Glutamatergic neuron (in vitro differentiated cells): ENCODE measurements at places on chromosomes 2 and 18. TPM values are rescaled to one million over a fixed set of nuclear protein-coding genes. Genes with fewer than 3 reads are reported as not detected.

LINC00305 gene
- not detected for total RNA-seq

C2orf92 gene
- total RNA-seq, result 19.6 TPM

EN1 gene
- 0.39 TPM for total RNA-seq

C2orf78 gene
- total RNA-seq, result not detected

- no peaks in the 10 kb centered on the region for H3K27me3 ChIP-seq
- DNase-seq, result no peak
- H3K27ac ChIP-seq, result no peak overlapping the region
- H3K4me1 ChIP-seq, result no peaks in the 10 kb centered on the region
- H3K4me3 ChIP-seq, result no peak overlapping the region
- H3K36me3 ChIP-seq, result no peaks in the 10 kb centered on the region
Observed at GRCh38 chr2:124258140-124258880, 233.2 kb downstream of the CNTNAP5 start.

GRCh38 chr2:70496819-70497218, 56.8 kb downstream of the TGFA start:
- peaks cover 3% of the 10 kb centered on the region for H3K4me1 ChIP-seq
- no peaks in the 10 kb centered on the region for H3K36me3 ChIP-seq
- H3K4me3 ChIP-seq, result no peak overlapping the region
- no peak overlapping the region for H3K27ac ChIP-seq
- no peaks in the 10 kb centered on the region for H3K27me3 ChIP-seq

GRCh38 chr2:206002440-206002839, 83.5 kb downstream of the INO80D start:
- DNase-seq, result no peak
- no peaks in the 10 kb centered on the region for H3K36me3 ChIP-seq
- H3K27me3 ChIP-seq, result no peaks in the 10 kb centered on the region
- H3K4me1 ChIP-seq, result no peaks in the 10 kb centered on the region

GRCh38 chr2:188693111-188693510, 281.1 kb upstream of the COL3A1 start:
- H3K4me3 ChIP-seq, result no peak overlapping the region
- no peaks in the 10 kb centered on the region for H3K4me1 ChIP-seq
- no peaks in the 10 kb centered on the region for H3K36me3 ChIP-seq
- no peak overlapping the region for H3K27ac ChIP-seq
- H3K27me3 ChIP-seq, result no peaks in the 10 kb centered on the region

GRCh38 chr18:54910161-54910919, 48.9 kb downstream of the CCDC68 start:
- no peak overlapping the region for H3K4me3 ChIP-seq
- H3K36me3 ChIP-seq, result no peaks in the 10 kb centered on the region
- H3K27ac ChIP-seq, result no peak overlapping the region
- H3K4me1 ChIP-seq, result peaks cover 3% of the 10 kb centered on the region
- no peaks in the 10 kb centered on the region for H3K27me3 ChIP-seq

DNA sequence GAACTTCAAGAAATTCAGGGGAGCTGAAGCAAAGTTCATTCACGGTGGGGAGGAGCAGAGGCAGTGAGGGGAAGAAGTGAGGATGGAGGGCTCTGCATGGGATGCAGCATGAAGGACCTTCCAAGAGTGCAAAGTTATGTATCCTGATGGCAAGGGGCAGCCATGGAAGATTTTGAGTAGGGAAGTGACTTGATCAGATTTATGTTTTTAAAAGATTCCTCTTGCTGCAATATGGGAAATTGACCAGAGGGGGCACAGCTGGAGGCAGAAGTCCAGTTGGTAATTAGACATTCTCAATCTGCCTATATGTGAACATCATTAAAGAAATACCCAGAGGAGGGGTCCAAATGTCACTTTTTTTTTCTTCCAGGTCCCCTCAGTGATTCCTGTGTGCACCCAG, 21.5 kb upstream of the ANXA4 start:
- H3K36me3 ChIP-seq, result no peaks in the 10 kb centered on the region
- no peak overlapping the region for H3K4me3 ChIP-seq
- H3K27me3 ChIP-seq, result peaks cover 2% of the 10 kb centered on the region
- no peak for DNase-seq

GRCh38 chr2:54672590-54673456, 50.6 kb upstream of the EML6 start:
- DNase-seq, result no peak
- H3K4me3 ChIP-seq, result no peak overlapping the region
- peaks cover 7% of the 10 kb centered on the region for H3K36me3 ChIP-seq
- peaks cover 3% of the 10 kb centered on the region for H3K27me3 ChIP-seq

DNA sequence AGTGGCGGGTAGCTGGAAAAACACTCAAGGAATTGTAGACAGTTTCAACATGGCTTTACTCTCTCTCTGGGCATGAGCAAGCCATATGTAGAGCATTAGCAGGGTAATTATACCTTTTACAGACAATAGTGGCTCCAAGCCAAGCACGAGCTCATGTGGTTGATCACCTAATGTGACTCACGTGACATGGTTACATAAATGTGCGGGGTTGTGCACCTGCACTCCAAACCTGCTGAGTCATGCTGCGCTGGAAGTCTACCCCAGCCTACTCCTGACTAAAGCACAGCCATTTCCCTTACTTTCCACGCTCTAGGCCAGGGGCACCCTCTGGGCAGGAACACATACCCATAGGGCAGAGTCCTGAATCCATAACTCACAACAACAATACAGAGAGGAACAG, 232.8 kb downstream of the MBD5 start:
- H3K36me3 ChIP-seq, result peaks cover 33% of the 10 kb centered on the region
- no peak overlapping the region for H3K27ac ChIP-seq
- no peak for DNase-seq

DNA sequence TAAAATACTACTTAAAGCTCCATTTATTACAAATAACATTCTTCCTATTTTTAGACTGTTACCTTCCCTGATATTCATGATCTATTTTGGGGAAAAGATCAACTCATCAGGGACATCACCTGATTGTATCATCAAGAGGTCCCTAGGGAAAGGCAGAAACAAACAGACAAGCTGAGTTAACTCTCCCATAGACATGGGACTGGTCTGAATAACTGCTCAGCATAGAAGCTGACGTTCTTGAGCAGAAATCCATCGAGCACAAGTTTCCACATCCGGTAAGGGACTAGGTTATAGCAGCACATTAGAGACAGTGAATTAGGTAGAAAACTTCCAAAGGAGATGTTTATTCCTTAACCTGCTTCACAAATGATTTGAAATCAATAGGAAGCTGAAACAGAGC, 1100.4 kb upstream of the SLC39A10 start:
- H3K27me3 ChIP-seq, result no peaks in the 10 kb centered on the region
- H3K27ac ChIP-seq, result no peak overlapping the region
- H3K4me3 ChIP-seq, result no peak overlapping the region
- peaks cover 5% of the 10 kb centered on the region for H3K4me1 ChIP-seq
- no peaks in the 10 kb centered on the region for H3K36me3 ChIP-seq

DNA sequence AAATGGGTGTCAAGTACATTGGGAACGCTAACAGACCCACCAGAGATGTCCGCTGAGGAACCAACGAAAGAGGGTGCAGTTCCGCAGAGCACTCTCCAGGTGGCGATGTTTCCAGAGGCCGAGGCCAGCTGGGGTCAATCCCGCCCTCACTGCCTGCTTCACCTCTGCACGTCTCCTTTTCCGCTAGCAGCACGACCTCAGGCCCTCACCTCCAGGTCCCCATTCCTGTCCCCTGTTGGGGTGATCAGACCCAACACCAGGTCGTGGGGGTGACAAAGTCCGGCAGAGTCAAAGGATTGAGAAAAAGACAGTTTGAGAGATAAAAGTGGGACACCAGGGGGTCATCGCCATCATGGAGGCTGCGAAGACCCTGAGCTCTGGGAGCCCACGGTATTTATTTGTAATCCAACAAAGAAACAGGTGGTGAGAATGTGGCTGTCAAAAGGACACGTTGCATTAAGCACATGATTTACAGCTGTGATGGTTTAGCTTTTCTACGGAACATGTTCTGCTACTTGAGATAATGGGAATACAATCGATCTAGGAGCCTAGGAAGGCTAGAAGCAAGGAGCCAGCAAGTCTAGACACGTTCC, 27.3 kb downstream of the ZAP70 start:
- H3K27me3 ChIP-seq, result peaks cover 5% of the 10 kb centered on the region
- no peak overlapping the region for H3K4me3 ChIP-seq
- DNase-seq, result peak; percentile 78
- peaks cover 7% of the 10 kb centered on the region for H3K36me3 ChIP-seq
- peak overlapping the region; percentile 72 for H3K27ac ChIP-seq

DNA sequence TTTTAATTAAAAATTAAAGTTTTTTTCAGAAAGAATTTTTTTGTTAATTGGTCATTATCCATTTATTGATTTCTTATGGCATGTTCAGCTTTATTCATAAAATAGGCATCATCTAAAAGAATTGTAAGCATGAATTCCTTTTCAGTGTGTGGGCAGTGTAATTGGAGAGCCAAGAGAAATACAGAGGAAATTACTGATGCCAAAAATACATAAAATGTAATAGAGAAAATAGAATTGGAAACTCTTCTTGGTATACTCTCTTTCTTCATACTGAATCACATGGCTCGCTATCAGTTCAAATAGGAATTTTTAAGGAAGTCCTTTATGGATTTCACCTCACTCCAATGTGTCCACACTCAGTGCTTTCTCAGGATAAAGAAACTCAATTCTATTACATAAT, 663.6 kb upstream of the NRXN1 start:
- H3K4me3 ChIP-seq, result no peak overlapping the region
- no peak overlapping the region for H3K27ac ChIP-seq
- no peaks in the 10 kb centered on the region for H3K27me3 ChIP-seq
- H3K36me3 ChIP-seq, result no peaks in the 10 kb centered on the region
- DNase-seq, result no peak
- H3K4me1 ChIP-seq, result no peaks in the 10 kb centered on the region

- peaks cover 18% of the 10 kb centered on the region for H3K4me1 ChIP-seq
- H3K27ac ChIP-seq, result no peak overlapping the region
- H3K36me3 ChIP-seq, result no peaks in the 10 kb centered on the region
- DNase-seq, result no peak
- H3K27me3 ChIP-seq, result peaks cover 2% of the 10 kb centered on the region
- H3K4me3 ChIP-seq, result no peak overlapping the region
Observed at GRCh38 chr2:134391751-134392160, 137.9 kb downstream of the MGAT5 start.

GRCh38 chr2:1557467-1557820, 144.2 kb downstream of the TPO start:
- H3K27ac ChIP-seq, result peak overlapping the region; percentile 23
- no peaks in the 10 kb centered on the region for H3K36me3 ChIP-seq

DNA sequence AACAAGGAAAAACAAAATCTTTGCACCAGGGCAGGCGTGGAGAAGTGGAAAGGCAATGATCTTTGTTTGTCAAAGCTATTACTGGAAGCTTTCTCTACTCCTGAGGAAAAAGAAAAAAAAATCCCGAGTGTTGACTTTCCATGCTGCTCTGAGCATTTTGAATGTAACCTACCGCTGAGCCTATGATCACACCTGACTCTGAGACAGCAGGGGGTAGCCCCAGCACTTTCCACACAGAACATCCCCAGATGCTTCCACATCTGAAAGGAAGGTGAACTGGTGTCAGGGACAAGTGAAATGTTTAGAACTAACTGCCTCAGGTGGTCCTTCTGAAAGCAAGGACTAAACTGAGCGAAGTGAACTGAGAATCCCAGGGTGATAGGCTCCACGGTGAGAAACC, 1315.1 kb upstream of the DDX18 start:
- no peaks in the 10 kb centered on the region for H3K27me3 ChIP-seq
- H3K36me3 ChIP-seq, result no peaks in the 10 kb centered on the region
- H3K4me1 ChIP-seq, result no peaks in the 10 kb centered on the region

- H3K27me3 ChIP-seq, result no peaks in the 10 kb centered on the region
- H3K27ac ChIP-seq, result no peak overlapping the region
- H3K4me3 ChIP-seq, result no peak overlapping the region
- H3K36me3 ChIP-seq, result no peaks in the 10 kb centered on the region
- no peak for DNase-seq
- H3K4me1 ChIP-seq, result no peaks in the 10 kb centered on the region
Observed at GRCh38 chr18:43534511-43534910, 257.2 kb upstream of the SYT4 start.
